Hypothalamus (tissue), 51 donors: ENCODE measurements at places on chromosomes 7 and 10.

DNA sequence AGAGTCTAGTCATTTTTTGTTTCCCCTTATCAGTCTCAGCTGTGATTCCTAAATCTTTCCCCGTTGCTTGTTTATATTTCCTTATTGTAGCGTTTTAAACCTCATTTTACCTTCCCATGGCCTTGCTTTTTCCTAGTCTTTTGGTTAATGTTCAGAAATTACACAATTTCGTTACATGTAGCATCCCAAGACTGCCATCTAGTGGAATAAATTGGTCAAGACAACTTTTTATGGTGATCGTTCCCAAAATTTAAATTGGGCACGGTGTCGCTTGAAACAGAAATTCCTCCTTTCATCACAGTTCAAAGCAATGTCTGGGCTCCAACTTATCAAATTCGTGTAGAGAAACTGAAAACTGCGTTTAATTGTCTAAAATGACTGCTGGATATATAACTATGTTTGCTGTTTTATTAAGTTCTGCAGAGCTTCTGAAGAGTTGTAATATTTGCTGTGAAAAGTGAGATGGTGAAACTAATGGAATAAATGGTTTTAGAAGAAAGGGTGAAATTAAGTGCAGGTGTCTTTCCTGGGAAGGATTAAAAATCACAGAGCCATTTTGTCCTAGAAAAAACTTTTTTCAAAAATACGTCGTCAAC lies 370.2 kb downstream of the PHF14 start:
- peak; percentile 58 for DNase-seq

GRCh38 chr10:74500816-74501215 lies 325.6 kb upstream of the KAT6B start:
- DNase-seq = no peak

DNA sequence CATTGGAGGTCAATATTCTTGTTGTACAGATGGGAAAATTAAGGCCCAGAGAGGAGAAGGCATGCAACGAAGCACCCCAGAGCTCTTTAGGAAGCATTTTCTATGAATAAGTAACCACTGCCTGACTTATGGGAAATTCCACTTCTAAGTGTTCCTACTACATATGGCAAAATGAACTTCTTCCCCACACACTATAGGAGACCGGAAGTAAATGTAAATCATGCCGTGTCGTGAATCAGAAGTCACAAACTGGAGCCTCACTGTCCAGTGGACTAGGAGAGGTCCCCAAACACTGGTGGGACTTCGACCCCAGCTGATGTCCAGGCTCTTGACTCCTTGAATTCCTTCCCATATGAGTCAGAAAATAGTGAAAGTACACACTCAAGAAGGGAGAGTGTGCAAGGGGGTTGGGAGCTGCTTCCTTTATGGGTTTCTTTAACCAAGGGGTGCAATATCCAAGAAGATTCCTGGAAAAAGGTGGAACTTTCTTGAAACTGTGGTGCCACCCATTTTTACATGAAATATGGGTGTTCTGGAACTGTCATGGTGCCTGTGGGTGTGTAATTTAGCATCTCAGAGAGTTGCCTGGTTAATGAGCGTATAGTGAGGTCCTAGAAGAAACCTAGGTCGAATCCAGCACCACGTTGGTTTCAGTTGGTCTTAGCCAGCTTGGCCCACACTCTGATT lies 6.7 kb downstream of the RASSF4 start:
- no peak for DNase-seq

GRCh38 chr7:6505685-6506559 lies 45.3 kb downstream of the GRID2IP start:
- no peak for DNase-seq

DNA sequence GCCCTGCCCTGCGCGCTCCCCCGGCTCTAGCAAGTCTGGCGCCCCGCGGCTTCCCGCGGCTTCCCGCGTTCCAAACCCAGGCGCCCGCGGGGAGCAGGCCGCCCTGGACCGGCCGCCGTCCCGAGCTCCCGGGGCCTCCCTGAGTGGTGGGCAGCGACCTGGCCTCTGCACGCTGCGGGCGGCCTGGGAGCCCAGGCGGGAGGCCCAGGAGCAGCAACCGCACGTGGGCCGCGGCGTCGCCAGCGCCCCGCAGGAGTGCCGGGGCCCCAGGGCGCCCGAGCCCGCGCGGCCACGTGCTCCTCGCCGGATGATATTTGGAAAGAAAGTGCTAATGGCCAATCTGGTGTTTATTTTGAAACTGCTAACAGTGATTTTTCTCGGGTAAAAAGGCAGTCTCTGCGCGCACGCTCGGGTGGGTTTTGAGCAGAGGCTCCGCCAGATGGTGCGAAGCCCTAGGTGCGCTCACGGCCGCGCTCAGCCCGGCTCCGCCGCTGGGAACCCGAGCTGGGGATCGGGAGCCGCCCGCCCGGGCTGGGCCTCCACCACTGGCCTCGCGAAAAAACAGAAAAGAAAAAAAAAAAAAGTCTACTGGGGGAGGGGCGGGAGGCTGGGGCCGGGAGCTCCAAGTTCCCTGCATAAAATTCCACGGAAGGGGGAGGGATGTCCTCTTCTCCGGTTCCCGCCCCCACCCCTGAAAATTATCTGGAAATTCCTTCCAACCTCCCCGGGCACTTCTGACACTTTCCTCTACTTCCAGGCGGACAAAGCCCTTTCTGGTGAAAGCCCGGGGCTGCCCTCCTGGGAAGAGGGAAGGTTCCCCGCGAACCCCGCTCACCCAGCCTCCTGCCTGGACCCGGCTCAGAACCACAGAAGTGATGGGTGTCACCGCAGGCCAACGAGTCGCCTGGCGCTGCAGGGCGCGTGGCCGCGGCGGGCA lies 4.3 kb downstream of the EBF3 start:
- no peak for DNase-seq

DNA sequence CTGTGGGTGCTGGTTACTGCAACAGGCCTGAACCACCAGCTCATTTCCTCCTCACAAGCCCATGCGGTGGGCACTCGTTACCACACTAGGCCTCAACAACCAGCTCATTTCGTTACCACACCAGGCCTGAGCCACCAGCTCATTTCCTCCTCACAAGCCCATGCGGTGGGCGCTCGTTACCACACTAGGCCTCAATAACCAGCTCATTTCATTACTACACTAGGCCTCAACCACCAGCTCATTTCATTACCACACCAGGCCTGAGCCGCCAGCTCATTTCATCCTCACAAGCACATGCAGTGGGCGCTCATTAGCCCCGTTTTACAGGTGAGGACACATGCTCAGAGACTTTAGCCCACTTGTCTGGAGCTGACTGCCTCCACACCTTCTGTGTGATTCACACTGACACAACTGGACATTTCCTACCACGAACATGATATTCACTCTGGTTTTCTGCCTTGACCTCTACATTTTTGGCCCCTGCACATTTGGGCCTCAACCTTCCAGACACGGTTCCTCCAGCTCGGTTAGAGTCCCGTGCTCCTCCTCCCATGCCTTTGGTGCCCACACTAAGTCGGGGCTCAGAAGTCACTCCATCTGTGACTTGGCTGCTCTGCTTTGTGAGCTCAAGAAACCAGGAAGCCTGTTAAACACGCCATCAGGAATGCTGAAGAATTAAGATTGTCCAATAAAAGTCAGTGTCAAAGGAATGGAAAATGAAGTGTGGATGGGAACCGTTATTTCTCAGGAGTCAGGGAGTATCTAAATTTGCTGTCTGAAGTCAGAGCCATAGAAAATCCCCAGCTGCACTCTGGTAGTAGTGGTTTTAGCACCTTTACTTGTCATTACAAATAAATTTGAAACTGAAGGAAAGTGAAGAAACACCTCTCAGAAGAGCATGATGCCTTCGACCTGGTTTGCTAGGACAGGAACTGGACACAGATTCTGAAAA lies 55.8 kb upstream of the LANCL2 start:
- DNase-seq = no peak

GRCh38 chr10:29838539-29838938 lies 203.8 kb upstream of the SVIL start:
- DNase-seq = no peak

DNA sequence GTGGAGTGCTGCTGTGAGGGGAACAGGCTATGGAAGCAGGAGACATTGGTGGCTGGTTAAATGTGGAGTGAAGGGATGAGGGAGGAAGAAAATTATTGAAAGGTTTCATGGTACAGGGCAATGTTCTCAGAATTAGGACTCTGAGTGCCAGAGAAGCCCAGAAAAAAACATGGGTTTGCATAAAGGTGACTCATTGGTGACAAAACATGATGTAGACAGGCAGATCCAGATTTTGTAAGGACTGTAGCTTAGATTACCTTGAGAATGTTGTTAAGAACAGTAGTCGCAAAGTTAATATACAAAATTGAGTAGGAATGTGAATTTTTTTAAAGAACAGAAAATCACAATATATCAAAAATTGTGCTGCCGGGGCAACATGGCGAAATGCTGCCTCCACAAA lies 134.9 kb upstream of the ZNF438 start:
- no peak for DNase-seq

DNA sequence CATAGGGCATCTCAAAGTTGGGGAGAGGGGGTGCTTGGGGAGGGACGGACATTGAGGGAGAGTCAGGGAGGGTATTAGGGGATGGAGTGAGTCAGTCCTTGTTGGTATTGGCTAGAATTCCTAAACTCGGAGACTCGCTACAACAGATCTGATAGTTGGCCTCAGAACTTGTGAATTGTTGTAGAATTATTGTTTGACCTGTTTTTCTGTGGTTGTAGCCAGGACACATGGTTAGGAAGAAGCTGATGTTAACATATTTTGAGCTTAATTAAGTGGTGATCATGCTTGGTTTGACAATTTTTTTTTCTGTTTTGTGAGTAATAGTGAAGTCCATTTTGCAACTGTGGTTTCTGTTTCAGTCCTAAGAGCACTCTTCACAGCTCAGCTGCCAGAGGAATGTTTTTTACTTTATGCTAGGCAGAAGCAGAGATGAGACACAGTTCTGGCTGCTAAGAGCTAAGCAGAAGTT lies 1190.3 kb upstream of the C7orf33 start:
- DNase-seq = no peak

GRCh38 chr7:106704000-106704840 lies 43.3 kb upstream of the CCDC71L start:
- DNase-seq = no peak

DNA sequence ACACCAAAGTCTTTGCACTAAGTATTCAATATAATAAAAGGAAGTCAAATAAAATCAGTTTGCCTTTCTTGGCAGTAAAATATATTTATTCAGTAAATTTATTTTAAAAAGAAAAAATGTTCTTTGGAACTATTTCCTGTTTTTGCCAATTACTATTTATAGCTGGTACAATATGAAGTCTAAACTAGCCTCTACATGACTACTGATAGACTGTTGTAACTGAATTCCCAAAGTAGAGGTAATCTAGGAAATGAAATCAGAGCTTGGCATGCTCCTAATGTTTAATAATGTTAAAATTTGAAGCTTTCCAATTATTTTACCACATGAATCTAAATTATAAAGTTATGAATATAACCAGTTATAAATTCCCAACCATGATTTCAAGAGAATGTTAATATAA lies 385.5 kb downstream of the SEMA3D start:
- no peak for DNase-seq

DNA sequence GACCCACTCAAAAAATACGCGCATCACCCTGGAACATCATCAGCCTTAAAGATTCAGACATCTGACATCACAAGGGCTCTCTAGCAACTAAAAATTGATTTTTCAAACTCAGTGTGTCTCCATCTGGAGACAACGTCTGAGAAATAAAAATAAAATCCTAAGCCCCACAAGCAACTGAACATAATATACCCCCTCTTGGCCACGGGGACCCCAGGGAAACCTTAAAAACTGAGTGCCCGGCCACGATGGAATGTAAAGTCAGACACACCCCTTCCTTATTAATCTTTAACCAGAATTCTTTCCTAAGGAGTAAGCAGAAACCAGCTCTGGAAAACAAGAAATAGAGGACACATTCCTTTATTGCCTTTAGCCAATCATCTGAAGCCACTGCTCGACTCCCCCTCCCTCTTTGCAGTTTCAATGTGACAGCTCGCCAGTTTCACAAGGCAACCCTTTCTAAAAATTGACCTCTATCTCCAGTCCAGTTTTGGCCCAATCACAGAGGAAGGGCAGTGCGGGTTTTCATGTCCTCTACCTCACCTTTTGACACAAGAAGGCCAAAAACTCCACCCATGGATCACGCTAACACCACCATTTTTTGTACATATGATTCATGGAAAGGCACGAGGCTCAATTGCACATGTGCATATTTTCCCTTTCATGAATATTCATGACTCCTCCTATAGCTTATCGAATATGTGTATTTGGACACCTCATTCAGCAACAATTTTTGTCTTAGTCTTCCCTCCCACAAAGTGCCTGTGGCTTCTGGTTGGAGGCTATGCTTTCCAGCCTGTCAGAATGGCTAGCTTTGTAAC lies 24.2 kb downstream of the IFIT3 start:
- DNase-seq = no peak

GRCh38 chr10:44399659-44400451 lies 15.0 kb upstream of the CXCL12 start:
- no peak for DNase-seq

GRCh38 chr10:132614431-132615340 lies 77.1 kb downstream of the INPP5A start:
- DNase-seq = no peak

GRCh38 chr10:127937915-127938463 lies 31.1 kb downstream of the PTPRE start:
- no peak for DNase-seq

DNA sequence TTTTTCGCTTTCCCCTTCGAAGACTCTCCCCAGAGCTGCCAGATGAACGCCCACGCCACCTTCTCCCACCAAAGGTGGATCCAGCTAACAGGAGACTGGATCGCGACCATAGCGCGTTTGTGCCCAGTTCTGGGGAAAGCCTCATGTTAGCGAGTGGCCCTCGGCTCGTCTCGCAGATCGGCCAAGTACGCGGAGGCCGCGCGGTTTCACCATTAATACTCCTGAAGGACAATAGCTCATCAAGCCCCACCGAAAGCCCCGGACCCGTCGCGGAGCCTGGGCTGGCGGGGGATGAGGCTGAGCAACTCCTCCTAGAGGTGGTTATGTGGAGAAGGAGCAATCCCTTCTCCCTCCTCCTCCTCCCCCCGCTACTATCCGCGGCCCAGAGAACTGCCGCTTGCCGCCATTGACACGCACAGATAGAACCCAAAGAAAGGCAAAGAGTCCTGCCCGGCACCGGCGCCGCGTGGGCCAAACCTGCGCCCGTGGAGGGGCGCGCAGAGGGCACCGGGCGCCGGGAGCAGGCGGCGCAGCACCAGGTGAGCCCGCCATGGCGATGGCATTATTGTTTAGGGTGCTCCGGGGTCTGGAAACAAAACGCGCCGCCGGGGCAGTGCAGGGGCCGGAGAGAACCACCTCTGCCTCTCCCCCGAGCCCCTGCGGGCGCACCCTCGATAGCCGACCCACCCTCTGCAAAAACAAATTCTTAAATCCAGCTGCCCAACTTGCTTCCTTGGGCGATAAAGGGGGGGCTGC lies at the start of gene MACROH2A2:
Gene MACROH2A2 (plus strand): TSS at position 385 of the 756 bp plus-strand sequence. CDS start 22,813 bp downstream, outside the sequence.
- peak; percentile 21 for DNase-seq

DNA sequence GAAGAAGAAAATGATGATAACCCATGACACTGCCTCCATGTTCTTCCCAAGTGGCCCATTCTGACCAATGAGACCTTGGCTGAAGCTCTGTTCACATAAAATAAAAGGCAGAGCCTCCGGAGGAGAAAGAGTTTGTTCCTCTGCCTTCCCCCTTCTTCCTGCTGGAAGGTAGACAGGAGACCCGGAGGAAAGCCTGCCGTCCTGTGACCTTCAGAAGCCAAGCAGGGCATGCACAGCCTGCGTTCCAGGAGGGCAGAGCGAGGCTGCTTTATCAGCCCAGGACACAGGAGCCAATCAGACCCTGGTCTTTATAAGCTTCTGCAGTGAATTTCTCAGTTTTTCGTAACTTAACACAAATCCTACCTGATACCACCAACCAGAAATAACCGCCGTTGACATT lies 8.6 kb upstream of the GRID1 start:
- DNase-seq = no peak
